ENCODE measurements at places on chromosomes 3 and 15.

GRCh38 chr3:68878962-68879361 lies 53.4 kb downstream of the TAFA4 start:
- DNase-seq: peak; percentile 0

GRCh38 chr3:119279584-119280243 lies 14.5 kb upstream of the ARHGAP31 start:
- no peak for DNase-seq

- DNase-seq: no peak
Measured at GRCh38 chr15:60529332-60529731, 50.4 kb upstream of the ICE2 start.

DNA sequence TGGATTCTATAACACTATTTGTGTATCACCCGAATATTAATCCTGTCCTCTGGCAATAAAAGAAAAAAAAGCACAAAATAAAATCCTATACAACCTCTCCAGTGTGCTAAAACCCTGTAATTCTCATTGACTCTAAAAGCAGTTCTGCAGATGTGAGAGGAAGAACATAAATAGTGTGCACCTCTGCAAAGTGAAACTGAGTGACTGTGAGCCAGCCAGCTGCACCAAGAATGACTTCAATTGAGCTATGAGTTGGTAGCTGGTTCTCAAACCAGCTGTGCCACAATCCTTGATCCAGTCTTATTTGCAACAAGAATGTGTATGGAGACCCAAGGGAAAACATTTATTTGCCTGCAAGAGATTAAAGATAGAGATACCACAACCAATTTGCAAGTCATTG lies 31.2 kb upstream of the COL8A1 start:
- no peak for DNase-seq

GRCh38 chr15:80861731-80862170 lies 82.6 kb downstream of the CEMIP start:
- DNase-seq: no peak

- DNase-seq: no peak
Measured at GRCh38 chr15:89441295-89441812, 55.0 kb downstream of the RHCG start.

DNA sequence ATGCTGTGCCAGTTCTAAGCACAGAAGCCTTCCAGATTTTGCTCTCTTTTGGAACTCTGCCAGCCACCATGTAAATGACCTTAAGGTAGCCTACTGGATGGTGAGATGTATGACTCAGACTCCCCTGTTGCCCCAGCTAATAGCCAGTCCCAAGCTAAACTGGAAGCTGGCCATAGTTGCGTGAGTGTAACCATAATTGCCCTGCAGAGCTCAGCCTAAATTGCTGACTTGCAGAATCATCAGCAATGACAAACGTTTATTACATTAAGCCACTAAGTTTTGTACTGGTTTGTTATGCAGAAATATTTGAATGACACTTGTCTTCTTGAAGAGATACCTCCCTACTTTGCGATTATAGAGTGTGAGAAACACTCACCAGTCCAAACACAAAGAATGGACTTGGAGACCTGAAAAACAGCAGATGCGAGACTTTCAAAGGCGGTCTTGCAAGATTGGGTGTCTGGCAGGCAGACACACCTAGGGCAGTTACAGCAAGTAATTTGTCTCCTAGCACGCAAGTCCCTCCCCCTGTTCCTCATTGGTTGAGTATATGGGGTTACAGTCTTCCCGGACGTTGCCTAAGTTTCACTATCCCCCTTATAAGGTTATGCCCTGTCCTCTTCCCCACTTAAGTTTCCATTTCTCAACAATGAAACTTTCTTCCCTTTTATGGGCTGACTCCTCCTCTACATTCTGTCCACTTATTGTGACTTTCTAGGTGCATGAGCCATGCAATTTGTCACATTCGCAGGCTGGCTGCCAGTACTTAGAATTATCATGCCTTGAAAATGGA lies 83.6 kb upstream of the XCR1 start:
- no peak for DNase-seq

GRCh38 chr3:4729061-4729973 lies 236.2 kb downstream of the ITPR1 start:
- DNase-seq: no peak

- no peak for DNase-seq
Measured at GRCh38 chr15:40554161-40554525, 10.7 kb downstream of the CCDC32 start.

DNA sequence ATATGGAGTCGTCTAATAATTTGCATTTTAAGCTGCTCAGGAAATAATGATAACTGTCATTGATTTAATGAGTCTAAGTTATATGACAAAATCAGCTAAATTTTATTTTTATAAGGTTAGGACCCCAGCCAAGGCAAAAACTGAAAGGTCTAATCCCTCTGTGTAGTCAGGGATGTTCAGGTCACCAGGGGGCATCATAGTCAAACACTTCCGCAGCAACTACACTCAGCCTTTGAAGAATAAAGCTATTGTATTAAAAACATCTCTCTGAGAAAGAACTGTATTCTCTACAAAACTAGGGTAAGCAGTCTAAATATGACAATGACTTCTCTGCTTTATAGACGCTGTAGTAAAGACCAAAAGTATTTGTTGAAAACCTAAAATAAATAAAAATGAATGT lies 15.0 kb downstream of the INTS14 start:
- DNase-seq: no peak

- DNase-seq: no peak
Measured at GRCh38 chr3:4756855-4757574, 222.2 kb upstream of the BHLHE40 start.

GRCh38 chr3:126977821-126978220 lies 5.1 kb upstream of the PLXNA1 start:
- DNase-seq: no peak

- DNase-seq: no peak
Measured at GRCh38 chr3:52986938-52987337, 58.9 kb downstream of the SFMBT1 start.

DNA sequence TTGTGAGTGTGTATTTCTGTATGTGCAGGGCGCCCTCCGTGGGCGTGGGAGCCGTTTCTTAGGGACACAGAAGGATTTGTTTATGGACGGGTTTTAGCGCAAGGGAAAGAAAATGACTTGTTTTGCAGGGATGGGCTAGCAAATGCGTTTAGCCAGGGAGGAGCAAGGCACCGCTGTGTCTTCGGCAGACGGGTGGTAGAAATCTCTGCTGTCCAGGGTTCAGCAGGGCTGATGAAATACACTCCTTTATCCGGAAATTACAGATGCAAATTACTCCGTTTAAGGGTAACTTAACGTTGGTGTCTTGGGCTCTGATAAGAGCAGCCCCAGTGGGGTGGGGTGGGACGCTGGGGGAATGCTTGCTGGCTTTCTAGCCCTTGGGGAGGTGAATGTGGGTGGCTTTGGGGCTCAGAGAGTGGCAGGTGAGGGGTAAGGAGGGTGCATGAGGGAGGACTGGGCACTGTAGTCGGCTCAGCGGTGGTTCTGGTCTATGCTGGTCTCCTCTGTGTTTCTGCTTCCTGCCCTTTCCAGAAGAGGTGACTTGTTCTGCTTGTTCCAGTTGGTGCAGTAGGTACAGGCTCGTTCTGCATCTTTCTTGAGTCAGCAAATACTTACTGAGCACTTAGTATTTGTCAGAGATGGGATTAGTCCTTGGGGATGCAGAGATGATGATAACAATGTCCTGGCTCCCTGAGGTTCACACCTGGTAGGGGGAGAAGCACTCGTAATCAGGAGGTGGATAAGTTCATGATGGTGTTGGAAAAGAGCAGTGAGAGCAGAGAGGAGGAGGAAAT lies 954 bp downstream of the SV2B start:
- DNase-seq: no peak

DNA sequence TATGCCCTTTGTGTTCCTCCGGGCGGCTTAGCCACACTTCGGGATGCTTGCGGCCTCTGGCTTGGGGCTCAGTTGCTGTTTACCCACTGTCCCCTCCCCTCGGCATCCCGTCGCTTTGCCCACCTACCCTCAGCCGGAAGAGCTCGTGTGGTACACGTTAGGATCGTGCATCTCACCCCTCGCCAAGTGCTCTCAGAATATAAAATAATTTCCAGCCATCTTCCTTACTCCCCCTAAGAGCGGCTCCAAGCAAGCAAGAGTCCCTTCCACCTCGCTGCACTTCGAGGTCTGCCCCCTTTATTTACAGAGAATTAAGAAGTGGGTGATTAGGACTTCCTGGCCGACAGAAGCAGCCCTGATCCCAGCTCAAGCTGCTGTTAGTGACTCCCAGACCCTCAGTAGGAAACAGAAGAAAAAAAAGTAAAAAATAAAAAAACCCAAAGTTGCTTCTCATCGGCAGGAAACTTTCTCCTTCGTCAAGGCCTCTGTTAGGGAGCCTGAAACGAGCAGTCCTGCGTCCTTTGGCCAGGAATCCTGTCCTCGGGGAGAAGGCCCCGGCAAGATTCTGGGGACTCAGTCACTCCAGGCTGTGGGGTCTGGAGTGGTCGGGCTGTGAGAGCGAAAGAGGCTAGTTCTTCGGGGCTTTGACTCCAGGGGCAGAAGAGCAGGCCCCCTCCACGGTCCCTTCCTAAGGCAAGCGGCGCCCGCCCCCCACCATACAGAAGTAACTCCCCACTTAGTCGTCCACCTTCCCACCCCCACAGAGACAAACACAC lies 3.0 kb downstream of the MEIS2 start:
- no peak for DNase-seq

GRCh38 chr3:134857356-134857755 lies 62.3 kb downstream of the EPHB1 start:
- no peak for DNase-seq

DNA sequence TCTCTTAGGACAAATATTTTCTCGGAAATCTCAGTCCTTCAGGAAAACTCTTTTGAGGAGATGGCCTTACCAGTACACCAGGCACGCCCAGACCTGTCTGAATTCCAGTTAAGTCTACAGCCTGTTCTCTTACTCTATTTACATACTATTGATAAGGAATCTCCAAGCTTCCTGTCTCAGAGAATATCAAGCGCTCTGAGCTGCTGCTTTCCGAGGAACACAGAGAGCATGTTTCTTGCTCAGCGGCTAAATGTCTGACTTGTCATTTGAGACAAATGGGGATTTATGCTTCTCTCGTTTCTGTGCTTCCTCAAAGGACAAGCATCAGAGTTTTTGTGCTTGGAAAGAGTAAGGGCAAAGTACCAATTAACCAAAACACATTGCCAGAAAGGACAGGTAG lies 112.4 kb upstream of the CCDC54 start:
- no peak for DNase-seq

DNA sequence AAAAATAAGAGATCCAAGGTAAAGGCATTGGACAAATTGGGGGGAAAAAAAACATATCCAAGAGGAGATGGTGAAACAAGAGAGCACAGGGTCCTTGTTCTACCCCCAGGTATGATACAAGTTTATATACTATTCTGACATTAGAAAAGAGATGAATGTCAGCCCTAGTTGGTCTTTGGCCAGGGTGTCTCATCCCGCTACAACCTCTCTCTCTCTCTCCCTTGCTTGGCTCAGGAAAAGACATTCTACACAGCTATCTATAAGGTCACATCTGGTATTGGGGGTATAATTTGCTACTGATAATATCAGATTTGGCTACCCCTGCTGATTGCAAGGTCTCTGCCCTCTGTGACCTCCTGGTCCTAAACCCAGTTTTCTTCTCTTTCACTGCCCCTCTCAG lies 117.2 kb downstream of the GOLIM4 start:
- DNase-seq: no peak

- DNase-seq: no peak
Measured at GRCh38 chr3:11077466-11077865, 76.8 kb upstream of the HRH1 start.

DNA sequence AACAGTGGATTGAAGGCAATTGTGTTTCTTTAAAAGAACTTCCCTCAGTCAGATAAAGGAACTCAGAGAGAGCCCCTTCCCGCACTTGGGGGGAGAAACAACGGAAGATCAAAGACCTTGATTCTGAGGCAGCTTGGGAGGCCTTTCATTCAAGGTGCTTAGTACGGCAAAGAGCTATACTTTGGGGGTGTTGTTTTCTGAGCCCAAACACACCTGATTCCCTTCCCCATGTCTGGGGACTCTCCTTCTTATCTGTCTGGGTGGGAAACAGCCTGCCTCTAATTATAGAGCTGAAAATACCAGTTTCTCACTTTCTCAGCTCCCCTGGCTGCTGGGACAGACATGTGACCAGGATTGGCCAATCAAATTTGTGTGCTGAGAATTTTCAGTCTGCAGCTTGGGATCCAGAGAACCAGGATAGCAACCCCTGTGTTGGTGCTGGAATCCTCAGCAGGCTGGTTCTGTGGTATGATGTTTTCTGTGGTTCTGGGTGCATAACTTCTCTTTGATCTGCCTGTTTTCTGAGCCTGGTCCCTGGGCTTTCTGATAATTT lies 19.4 kb upstream of the IQCF6 start:
- no peak for DNase-seq

GRCh38 chr3:11037241-11037873 lies 44.8 kb downstream of the SLC6A1 start:
- no peak for DNase-seq

GRCh38 chr3:59339818-59340217 lies 290.0 kb upstream of the CFAP20DC start:
- no peak for DNase-seq

DNA sequence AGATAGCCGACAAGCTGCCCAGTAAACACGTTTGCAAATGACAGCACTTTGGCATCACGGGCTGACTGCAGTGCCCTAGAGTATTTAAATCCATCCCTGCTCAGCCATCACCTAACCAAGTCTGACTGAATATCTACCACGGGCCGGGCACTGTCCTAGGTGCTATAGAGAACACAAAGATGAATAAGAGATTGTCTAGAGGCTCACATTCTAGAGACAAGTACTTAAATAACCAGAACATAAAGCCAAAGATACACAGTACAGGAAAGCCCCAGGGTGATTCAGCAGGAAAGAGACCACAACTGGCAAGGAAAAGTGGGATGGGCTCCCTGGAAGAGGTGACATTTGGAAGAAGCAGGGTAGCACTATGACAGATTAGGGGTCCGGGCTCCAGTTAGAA lies 103.5 kb downstream of the MYLK start:
- DNase-seq: no peak

DNA sequence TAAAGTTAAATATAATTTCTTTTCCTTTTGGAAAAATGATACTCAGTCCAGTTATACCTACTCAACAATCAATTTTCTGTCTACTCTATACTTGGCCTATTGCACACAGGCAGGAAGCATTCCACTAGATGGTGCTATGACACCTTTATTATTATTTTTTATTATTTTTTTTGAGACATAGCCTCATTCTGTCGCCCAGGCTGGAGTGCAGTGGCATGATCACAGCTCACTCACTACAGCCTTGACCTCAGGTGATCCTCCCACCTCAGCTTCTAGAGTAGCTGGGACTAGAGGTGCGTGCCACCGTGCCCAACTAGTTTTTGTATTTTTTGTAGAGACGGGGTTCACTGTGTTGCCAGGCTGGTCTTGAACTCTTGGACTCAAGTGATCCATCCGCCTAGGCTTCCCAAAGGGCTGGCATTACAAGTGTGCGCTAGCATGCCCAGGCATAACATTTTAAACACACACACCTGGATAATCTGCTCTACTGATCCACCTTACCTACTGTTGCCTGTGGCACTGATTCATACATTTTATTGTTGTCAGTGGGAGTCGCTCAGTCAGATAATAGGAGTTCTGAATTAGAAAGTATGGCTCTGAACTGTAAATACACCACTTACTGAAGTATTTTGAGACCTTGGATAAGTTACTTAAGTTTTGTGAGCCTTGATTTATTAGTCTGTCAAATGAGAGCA lies 56.2 kb downstream of the EIF3J start:
- no peak for DNase-seq

- no peak for DNase-seq
Measured at GRCh38 chr15:84981711-84982300, at the start of gene PDE8A. PDE8A (plus strand) TSS chr15:84981856; CDS start chr15:84982163, 307 bp downstream.

- DNase-seq: no peak
Measured at GRCh38 chr3:115217292-115217677, 70.2 kb upstream of the ZBTB20 start.
